NAMALWA (cell line): ENCODE measurements at places on chromosomes 13 and 19.
A peak's percentile ranks its signal among the peaks of the same experiment; 100 is the strongest.

GRCh38 chr19:54155694-54156093 is 3.8 kb downstream of the LENG1 start:
- DNase-seq = no peak

DNA sequence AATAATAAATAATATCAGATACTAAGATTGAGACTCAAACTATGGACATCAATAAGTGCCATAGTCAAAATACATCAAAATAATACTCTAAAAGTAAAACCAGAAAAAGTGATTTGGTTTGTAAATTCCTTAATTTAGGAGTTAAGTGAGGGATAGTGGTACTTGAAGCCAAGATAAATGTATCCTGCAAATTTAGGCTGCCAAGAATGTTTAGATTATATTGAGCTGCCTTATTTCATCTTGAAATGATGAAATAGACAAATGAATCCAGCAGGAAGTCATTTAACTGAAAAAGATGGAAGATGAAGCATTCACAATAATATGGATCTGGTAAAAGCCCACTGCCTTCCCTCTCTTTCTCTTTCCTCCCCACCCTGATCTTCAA is 112.3 kb downstream of the LRCH1 start:
- DNase-seq = no peak

DNA sequence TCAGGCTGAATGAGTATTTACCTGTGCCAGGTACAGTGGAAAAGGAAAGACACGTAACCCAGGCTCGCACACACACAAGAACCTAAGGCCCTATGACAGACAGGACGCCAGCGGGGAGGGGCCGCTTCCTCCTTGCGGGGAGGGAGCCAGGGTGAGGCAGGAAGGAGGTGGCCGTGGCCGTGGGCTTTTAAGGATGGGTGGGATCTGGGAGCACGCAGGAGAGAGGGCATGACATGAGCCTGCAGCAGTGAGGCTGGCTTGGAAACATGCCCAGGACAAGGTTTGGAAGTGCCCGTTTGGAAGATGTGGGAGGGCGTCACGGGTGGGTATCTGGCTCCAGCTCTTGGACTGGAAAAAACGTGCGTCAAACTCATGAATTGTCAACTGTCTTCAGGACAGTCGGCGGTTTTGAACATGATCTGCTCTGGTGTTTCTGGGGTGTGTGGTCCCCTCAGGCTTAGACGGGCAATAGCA is 20.1 kb downstream of the SH3GL1 start:
- DNase-seq = peak; percentile 39

- DNase-seq = no peak
Observed at GRCh38 chr13:98977568-98978265, at the start of gene DOCK9. Gene DOCK9, minus strand, starts transcription at chr13:98978064. Its CDS starts 155 bp downstream, at chr13:98977909.

GRCh38 chr13:91417660-91418325 is 19.4 kb downstream of the GPC5 start:
- no peak for DNase-seq

DNA sequence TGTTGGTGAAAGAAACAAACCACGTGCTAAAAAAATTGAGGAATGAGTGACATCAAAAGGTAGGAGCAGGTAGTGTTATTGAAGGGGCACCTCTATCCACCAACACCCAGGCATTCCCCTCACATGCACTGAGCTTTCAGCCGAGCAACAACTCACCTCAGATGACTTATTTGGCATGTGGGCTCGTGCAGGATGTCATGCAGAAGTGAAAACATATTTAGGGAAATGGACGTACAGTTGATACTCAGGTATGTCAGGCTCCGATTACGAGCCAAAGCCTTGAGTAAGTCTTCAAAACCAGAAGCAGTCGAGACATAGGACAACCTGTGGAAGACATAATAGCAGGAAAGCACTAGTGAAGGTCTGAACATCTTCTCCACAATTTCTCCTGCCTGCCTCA is 30.4 kb downstream of the NLRP11 start:
- DNase-seq = no peak

- no peak for DNase-seq
Observed at GRCh38 chr13:109773786-109774185, 12.6 kb downstream of the IRS2 start.

GRCh38 chr13:78657699-78658629 is 991 bp downstream of the OBI1 start:
- DNase-seq = peak; percentile 51

DNA sequence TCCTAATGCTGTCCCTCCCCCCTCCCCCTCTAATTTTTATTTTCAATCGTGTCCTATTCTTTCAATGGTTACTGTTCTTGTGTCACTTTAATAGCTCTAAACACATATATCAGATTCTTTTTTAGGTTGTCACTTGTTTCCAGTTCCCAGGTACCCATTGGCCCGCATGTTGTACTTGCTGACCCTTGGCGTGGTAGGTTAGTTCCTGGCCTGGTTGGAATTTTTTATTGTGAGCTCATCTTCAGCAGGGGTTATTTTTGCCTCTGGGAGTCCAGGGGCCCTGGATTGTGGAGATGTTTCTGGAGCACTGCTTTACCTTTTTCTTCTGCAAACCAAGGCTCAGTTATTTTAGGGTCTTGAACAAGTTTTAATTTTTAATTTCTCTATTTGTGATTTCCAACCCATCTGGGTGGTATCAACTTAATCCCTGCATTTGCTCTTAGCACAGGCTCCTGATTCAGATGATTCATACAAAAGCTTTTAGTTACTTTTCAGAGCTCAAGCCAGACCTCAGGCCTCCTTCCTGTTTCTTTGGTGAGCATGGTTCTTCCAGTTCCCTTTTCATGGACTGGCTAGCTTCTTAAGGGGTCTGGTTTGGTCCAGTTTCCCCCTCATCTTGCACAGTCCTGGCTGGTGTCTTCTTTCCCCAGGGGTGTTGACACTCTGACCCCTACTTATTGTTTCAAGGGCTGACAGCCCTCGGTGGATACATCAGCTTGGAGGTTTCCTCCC is 220.5 kb downstream of the TM9SF2 start:
- DNase-seq = no peak

- DNase-seq = no peak
Observed at GRCh38 chr19:1163934-1164683, 10.0 kb downstream of the SBNO2 start.

DNA sequence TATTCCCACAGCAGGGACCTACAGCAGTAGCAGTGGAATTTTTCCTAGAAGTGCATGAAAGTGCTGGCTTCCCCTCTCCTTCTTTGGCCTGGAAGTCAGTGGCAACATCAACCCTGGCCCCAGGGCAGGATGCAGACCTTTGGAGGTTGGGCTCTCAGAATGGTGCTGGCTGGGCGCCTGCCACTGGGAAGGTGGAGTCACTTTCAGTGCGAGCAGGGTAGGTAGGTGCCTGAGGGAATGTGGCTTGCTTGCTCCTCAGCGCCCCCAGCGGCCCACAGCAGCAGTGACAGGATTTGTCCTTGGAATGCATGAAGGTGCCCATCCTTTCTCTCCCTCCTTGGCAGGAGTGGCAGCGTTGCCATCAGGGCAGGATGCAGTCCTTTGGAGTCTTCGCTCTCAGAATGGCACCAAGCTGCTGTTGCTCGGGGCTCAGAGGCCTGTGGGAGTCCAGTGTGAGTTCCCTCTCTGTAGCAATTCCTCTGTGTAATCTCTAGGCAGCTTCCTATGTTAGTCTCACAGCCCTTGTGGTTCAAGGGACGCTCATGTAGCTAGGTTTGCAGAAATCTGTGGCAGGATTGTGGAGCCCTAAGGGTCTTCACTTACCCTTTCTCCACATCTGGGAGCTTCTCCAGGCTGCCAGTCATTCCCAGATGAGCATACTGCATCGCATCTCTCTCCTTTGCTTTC is 354.4 kb upstream of the DACH1 start:
- peak; percentile 51 for DNase-seq

GRCh38 chr19:45939792-45940514 is 25.4 kb upstream of the NANOS2 start:
- DNase-seq = no peak

- no peak for DNase-seq
Observed at GRCh38 chr19:29381353-29382203, 144.2 kb upstream of the VSTM2B start.

DNA sequence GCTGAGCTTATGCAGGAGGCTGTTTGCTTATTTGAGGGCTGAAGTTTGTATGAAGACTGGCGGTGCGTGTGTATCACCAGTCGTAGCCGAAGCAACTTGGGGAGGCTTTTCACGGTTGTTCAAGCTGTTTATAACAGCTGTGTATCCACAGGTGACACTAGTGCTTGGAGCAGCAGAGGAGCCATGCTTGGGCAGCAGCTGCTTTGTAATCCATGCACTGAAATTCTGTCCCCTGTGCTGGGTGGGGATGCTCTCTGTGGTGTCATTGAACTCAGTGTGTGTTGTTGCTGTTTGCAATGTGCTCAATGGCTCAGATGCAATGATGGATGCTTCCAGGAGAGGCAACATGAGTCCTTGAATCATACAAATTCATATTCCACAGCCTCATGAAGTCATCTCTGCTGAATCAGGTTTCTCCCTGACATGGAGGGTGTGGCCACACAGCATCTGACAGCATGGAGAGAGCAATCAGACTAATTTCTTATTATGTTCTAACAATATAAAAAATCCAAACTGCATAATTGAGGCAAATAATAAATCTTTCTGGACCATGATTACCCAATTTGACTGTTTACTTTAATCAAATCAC is 18.8 kb upstream of the GTF3A start:
- DNase-seq = peak; percentile 31

DNA sequence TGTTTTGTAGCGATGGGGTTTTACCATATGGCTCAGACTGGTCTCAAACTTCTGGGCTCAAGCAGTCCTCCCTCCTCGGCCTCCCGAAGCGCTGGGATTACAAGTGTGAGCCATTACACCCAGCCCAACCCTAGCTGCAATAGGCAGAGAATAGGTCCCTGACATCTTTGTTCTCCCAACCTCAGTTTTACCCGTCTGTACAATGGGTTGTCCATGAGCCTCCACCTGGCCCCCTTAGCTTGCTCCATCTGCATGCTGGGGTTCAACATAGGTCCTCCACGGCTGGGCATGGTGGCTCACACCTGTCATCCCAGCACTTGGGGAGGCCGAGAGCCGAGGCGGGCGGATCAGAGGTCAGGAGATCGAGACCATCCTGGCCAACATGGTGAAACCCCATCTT is 14.4 kb downstream of the NFIC start:
- no peak for DNase-seq

DNA sequence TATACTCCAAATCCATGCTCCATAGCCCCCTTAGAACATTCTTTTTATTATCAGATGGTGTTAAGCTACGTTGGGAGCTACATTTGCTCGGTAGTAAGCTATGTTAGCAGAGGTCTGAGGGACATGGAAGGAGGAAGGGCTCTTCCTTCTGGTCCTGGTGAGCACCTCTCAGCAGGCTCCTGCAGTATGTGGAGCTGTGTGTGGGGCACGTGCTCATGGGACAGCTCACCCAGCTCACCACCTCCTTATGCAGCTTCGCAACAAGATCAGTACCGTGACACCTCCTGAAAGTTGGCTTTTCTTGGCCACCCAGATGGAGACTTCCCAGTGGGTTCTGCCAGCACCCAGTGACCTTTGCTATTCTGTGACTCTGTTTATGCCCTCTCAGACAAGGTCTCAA is 400.5 kb upstream of the SLC10A2 start:
- DNase-seq = no peak

- no peak for DNase-seq
Observed at GRCh38 chr13:49789968-49790367, 2.5 kb downstream of the KPNA3 start.

- DNase-seq = no peak
Observed at GRCh38 chr13:72383646-72384045, 343.8 kb downstream of the MZT1 start.

- no peak for DNase-seq
Observed at GRCh38 chr13:33509642-33510229, 224.2 kb upstream of the STARD13 start.

DNA sequence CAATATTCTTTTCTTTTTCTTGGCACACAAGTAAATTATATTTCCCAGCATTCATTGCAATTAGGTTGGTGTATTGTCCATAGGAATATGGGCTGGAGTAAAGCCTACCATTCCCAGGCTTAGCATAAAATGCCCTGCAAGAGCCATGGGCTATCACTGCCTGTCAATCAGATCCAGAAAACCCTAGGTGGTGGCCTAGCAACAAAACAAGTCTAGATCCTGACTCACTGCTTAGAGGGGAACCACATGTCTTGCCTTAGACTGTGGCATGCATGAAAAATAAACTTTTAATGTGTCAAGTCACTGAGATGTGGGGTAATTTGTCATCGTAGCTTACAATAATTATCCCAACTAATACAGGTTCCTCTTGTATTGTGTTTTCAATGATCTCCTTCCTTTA is 16.2 kb downstream of the SOX21 start:
- DNase-seq = no peak

DNA sequence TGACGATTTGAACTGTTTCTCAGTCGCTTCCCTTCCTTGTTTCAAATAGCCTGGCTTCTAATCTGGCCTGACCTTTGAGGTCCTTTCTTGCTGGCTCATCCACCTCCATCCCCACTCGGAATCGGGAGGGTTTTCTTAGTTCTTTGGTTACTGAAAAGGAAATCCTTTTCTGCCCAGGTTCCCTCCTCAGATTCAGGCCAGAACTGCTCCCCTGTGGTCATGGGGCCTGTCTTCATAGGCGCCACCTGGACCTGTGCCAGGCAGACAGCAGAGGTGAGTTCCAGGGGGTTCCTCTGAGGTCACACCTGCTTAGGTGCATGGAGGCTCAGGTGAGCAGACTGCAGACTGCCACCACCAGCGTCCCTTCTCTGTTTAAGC is 62.4 kb downstream of the AKAP11 start:
- DNase-seq = no peak

GRCh38 chr13:30560212-30560611 is 57.5 kb upstream of the USPL1 start:
- DNase-seq = no peak

GRCh38 chr13:51524829-51525566 is 59.3 kb upstream of the WDFY2 start:
- no peak for DNase-seq

DNA sequence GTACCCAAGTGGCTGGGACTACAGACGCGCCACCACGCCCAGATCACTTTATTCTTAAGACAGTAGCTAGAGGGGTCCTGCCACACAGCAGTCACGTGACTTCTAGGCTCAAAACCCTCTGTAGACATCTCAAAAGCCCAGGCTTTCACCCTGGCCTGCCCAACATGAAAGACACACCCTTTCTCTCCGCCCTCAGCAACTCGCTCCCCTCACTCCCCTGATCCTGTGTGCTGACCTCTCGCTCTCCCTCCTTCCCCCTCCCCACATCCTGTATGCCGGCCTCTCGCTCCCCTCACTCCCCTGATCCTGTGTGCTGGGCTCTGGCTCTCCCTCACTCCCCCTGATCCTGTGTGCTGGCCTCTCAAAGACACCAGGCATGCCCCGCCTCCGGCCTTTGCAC is 77.4 kb downstream of the SLC15A1 start:
- no peak for DNase-seq

GRCh38 chr13:29878101-29878500 is 27.7 kb upstream of the UBL3 start:
- DNase-seq = no peak

DNA sequence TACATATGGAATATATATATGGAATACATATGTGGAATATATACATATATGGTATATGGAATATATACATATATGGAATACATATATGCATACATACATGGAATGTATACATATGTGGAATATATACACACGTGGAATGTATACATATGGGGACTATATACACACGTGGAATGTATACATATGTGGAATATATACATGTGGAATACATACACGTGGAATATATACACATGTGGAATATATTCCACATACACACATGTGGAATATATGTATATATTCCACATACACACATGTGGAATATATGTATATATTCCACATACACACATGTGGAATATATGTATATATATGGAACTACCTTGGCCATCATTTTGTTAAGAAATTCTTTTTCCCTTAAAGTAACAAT is 31.1 kb downstream of the ZNF571 start:
- no peak for DNase-seq
